Activated T-helper 9 cell treated with anti-CD3 and anti-CD28 coated beads, Interleukin-2, amount 50 U/mL, for 16 hours (primary cell): ENCODE measurements at places on chromosomes 1 and 21.

DNA sequence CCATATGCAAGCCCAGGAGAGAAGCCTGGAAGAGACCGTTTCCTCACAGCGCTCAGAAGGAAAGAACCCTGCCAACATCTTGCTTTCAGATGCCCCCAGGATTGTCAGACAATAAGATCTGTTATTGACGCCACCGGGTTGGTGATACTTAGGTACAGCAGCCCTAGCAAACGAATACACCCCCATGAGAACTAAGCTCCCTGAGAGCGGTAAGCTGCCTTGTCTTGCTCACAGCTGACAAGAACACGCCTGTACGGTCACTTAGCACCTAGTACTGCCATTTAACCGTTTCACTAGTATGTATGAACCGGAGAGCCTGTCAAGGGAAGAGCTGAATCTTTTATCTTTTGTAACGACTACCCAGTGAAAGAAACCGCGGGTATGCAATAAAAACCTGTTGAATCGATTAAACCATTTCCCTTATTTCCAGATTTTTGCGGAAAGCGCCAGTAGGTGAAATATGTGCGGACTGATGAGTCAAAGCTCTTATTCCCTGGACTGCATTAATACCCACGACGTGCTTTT is 619 bp upstream of the ZBTB8B start:
- DNase-seq: no peak

DNA sequence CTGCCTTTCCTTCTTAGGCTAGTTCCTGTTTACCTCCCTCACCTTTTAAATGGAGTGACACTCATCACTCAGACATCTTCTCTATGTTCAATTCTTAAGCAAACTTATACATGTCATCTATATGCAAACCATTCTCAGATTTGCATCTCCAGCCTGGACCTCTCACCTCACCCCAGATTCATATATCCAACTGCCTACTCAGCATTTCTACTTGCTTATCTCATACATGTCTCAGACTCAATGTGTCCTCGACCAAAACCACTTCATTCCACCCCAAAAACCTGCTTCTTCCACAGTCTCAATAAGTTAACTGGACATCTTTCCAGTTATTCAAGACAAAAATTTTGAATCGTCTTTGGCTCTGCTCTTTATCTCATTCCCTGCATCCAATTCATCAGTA is 62.6 kb downstream of the ERICH3 start:
- no peak for DNase-seq

- no peak for DNase-seq
Measured at GRCh38 chr1:151472856-151473731, 13.8 kb upstream of the POGZ start.

GRCh38 chr1:24173638-24174575 is 13.2 kb downstream of the IFNLR1 start:
- no peak for DNase-seq

DNA sequence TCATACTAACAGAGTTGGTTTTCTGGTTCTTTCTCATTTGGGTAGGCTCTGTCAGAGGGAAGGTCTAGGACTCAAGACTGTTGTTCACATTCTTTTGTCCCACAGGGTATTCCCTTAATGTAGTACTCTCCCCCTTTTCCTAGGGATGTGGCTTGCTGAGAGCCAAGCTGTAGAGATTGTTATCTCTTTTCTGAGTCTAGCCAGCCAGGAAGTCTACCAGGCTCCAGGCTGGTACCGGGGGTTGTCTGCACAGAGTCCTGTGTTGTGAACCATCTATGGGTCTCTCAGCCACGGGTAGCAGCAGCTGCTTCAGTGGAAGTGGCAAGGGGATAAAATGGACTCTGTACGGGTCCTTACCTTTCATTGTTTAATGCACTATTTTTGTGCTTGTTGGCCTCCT is 226.4 kb downstream of the LBR start:
- DNase-seq: no peak

DNA sequence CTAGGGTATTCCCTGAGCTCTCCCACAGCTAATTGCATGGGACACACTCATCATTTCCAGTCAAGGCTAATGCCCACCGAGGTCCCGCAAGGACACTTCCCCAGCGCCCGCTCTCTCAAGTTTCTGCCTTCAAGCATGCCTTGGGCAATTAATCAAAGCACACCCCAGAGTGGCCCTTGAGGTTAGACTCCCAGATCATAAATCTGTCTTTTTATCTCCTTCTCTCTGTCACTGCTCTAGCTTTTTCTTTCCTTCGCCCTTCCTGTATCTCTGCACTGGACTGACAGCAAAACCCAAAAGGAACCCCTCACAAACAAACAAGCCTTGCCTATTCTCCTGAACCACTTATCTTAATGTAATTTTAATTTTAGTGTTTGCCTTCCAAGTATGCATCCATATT is 7.9 kb upstream of the EXOSC10 start:
- DNase-seq: no peak

- DNase-seq: no peak
Measured at GRCh38 chr1:75132812-75133619, 1.2 kb upstream of the LHX8 start.

GRCh38 chr1:8025671-8026144 is 401 bp downstream of the ERRFI1 start:
- no peak for DNase-seq

GRCh38 chr1:178942285-178943198 is 71.7 kb upstream of the ANGPTL1 start:
- no peak for DNase-seq

DNA sequence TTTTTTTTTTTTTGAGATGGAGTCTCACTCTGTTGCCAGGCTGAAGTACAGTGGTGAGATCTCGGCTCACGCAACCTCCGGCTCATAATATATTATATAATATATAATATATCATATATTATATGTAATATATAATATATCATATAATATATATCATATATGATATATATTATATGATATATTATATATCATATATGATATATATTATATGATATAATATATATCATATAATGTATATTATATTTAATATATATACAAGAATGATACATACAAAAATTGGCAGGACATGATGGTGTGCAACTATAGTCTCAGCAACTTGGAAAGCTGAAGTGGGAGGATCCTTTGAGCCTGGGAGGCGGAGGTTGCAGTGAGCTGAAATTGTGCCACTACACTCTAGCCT is 1725.5 kb downstream of the MRPL39 start:
- DNase-seq: no peak

GRCh38 chr1:8073112-8073855 is 47.2 kb upstream of the ERRFI1 start:
- DNase-seq: no peak

DNA sequence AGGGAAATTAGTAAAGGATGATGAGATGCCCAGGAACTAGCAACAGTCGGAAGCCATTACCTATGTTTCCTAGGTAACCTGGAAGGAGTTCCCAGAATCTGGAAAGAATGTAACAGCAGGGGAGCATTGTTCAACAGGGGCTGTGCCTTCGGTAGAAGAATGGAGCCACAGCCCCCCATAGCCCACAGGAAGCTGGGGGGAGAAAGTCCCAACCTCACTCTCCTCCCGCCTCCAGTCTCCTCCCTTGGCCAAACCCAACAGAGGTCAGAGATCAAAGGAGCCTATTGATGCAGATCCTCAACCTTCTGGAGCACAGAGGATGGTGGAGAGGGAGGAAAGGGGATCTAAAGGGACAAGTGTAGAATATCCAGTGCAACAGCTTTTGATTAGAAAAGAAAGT is 131.5 kb upstream of the SLC44A3 start:
- DNase-seq: no peak

GRCh38 chr1:19651141-19651737 is 7.1 kb downstream of the NBL1 start:
- no peak for DNase-seq
